Spleen (tissue), 13 donors: ENCODE measurements at places on chromosomes 2 and 18.

- no peaks in the 10 kb centered on the region for H3K36me3 ChIP-seq
- no peaks in the 10 kb centered on the region for H3K4me1 ChIP-seq
- no peak overlapping the region for H3K27ac ChIP-seq
- DNase-seq: no peak
- no peak overlapping the region for H3K4me3 ChIP-seq
- H3K27me3 ChIP-seq: no peaks in the 10 kb centered on the region
These were observed 209.0 kb upstream of the VWC2L start for GRCh38 chr2:214201892-214202291.

- no peak overlapping the region for H3K4me3 ChIP-seq
- peaks cover 12% of the 10 kb centered on the region for H3K4me1 ChIP-seq
- H3K27me3 ChIP-seq: no peaks in the 10 kb centered on the region
- H3K36me3 ChIP-seq: no peaks in the 10 kb centered on the region
- no peak for DNase-seq
These were observed 190.4 kb downstream of the FMNL2 start for GRCh38 chr2:152525277-152525838.

- no peak for DNase-seq
- no peaks in the 10 kb centered on the region for H3K4me1 ChIP-seq
- H3K4me3 ChIP-seq: no peak overlapping the region
- no peaks in the 10 kb centered on the region for H3K27me3 ChIP-seq
- H3K36me3 ChIP-seq: no peaks in the 10 kb centered on the region
- no peak overlapping the region for H3K27ac ChIP-seq
These were observed 270.7 kb upstream of the HNMT start for GRCh38 chr2:137693534-137693933.

DNA sequence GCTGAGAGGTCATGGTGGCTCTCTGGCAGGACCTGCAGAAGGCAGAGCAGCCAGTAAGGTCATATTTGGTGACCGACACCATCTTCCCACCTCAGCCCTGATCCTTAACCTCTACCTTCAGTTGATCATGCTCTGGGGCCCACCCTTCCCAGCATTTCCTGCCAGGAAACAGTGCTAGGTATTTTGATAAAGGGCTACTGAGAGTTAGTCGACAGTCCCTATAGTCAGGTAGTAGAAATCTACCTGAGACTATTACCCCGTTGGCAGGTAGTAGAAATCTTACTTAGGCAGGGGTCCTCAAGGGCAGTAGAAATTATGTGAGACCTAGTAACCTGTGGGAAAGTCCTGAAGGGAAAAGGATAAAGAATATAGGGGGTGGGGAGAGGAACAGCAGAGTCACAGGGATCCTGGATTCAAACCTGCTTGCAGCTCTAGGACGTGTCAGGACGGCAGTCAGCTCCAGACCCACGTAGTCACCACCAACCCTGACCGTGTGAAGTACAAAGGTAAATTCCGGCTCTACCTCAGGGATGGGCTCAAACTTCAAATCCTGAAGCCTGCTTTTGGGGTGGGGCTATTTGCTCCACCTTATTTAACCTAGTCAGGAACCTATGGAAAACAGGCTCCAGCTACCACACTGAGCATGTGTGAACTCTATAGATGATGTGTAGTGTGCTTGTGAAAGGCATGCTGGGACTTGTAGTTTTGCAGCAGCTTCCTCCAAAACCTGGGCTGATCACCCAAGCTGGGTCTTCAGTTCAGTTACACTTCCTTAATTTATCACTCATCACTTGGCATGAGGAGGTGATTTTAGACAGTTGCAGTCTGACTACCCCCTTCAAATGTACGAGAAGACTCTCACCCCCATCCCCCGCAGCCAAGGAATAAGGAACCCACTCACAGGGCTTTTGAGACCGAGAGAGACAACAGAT is at the start of gene DQX1:
DQX1 (minus strand) TSS at position 515 of the 932 bp plus-strand sequence; CDS start at position 13, 502 bp downstream.
- no peak within 1 kb of the TSS for H3K4me3 ChIP-seq
- H3K27me3 ChIP-seq: no peaks in the 10 kb centered on the region
- DNase-seq: peak; percentile 55

DNA sequence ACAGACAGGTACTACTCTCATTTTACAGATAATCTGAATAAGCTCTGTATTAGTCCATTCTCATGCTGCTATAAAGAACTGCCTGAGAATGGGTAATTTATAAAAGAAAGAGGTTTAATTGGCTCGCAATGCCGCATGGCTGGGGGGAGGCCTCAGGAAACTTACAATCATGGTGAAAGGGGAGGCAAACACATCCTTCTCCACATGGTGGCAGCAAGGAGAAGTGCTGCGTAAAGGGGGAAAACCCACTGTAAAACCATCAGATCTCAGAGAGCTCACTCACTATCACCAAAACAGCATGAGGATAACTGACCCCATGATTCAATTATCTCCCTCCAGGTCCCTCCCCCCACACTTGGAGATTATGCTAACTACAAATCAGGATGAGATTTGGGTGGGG is 254.4 kb downstream of the KCNE4 start:
- H3K4me3 ChIP-seq: no peak overlapping the region
- DNase-seq: no peak
- no peak overlapping the region for H3K27ac ChIP-seq
- no peaks in the 10 kb centered on the region for H3K36me3 ChIP-seq

GRCh38 chr18:8045884-8046281 is 478.8 kb downstream of the PTPRM start:
- no peak for DNase-seq
- H3K27ac ChIP-seq: no peak overlapping the region
- no peak overlapping the region for H3K4me3 ChIP-seq
- H3K27me3 ChIP-seq: no peaks in the 10 kb centered on the region
- no peaks in the 10 kb centered on the region for H3K36me3 ChIP-seq

DNA sequence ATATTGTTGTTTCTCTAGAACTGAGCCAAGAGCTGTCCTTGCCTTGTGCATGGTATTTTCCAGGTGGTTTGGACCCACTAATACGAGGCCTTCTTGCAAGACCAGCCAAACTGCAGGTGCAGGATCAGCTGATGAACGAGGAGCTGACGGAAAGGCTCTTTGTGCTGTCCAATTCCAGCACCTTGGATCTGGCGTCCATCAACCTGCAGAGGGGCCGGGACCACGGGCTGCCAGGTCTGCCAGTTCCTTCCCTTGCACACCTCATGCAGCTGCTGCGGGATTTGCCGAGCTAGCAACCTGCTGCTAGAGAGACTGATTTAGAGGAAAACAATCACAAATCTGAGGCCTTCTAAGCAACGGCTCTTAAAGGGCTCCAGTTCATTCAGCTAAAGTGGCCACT is 74.5 kb downstream of the TPO start:
- DNase-seq: peak; percentile 73
- no peaks in the 10 kb centered on the region for H3K27me3 ChIP-seq
- no peak overlapping the region for H3K4me3 ChIP-seq
- H3K36me3 ChIP-seq: no peaks in the 10 kb centered on the region
- no peaks in the 10 kb centered on the region for H3K4me1 ChIP-seq

DNA sequence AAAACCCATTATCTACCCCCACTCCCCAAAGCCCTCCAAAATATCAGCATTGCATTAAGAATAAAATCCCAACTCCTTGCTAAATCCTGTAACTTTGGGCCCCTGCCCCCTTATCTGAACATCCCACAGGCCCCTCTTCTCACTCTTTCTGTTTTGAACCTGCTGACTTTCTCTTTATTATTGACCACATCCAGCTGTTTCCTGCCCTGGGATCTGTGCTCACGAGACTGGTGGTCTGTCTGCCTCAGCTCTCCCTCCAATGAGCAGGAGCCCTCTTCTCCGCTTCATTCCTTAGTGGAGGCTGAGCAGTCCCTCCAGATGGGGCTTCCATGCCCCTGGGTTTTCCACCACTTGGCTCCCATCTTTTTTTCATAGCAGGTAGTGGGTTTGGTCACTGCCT is 116.9 kb downstream of the ACKR3 start:
- H3K27me3 ChIP-seq: no peaks in the 10 kb centered on the region
- no peaks in the 10 kb centered on the region for H3K36me3 ChIP-seq
- H3K4me3 ChIP-seq: no peak overlapping the region

DNA sequence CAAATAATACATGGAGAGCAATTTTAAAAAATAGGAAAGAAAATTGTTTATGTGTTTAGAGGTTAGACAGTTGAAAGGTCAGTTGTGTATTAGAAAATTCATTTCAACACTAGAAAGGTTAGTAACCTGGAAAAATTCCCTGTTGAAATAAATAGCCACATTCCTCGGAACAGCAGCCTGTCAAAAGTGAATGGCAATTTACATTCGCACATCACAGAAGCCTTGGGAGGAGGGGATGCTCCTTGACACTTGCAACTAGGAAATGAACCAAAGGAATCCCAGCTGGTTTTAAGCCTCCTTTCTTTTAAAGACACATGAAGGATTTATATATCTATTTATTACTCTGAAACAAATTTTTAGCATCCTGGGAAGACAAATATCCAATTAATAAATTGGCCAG is 653.5 kb upstream of the LRRTM4 start:
- no peaks in the 10 kb centered on the region for H3K27me3 ChIP-seq
- DNase-seq: no peak
- no peaks in the 10 kb centered on the region for H3K36me3 ChIP-seq
- no peak overlapping the region for H3K27ac ChIP-seq

DNA sequence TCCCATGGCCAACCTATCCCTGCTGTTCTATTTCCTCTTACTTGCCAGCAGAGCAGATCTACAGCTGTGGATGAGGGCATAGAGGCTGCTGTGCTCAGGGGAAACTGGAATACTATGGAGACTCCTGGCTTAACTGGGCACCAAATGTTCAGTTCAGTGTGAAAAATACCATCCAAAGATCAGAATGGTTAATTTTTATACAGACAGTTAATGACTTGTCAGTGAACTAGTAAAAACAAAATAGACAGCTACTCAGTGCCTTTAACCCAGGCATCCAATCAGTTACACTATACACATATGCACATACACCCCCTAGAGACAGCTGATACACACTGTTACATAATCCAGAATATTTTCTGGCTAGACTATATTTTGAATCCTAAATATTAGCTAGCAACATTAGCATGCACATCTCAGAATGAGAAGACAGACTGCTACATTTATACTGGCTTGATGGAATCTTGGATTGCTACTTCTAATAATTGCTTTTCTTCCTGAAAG is 59.1 kb upstream of the WIPF1 start:
- peaks cover 7% of the 10 kb centered on the region for H3K4me1 ChIP-seq
- no peak overlapping the region for H3K27ac ChIP-seq
- H3K4me3 ChIP-seq: no peak overlapping the region
- no peaks in the 10 kb centered on the region for H3K36me3 ChIP-seq

- no peak overlapping the region for H3K27ac ChIP-seq
- H3K4me3 ChIP-seq: no peak overlapping the region
- H3K4me1 ChIP-seq: no peaks in the 10 kb centered on the region
- no peaks in the 10 kb centered on the region for H3K27me3 ChIP-seq
These were observed 266.9 kb upstream of the DPP10 start for GRCh38 chr2:114175507-114175906.

DNA sequence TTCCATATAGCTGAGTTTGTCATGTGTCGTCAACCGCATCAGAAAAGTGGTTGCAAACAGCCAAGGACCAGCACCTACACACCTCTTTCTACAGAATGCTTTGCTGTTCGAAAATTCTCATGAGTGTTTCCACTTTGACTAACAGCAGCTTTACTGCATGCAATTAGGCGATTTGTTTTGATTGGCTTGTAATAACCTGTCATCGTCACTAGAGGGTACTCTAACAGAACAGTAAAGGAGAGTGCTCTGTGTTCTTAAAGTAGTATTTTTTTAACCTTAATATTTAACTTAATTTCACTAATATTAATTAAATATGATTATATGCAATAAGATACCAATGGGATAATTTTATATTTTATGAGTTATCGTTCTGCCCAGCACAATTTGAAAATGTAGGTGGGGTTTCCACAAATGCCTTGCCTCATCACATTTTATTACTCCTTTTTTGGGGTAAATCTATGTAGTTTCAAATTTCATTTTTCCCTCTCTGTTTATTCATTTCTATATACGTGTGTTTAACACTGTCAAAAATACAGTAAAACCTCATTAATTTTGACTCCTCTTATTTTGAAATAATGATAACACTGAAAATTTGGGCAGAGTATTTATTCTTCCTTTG is 502.2 kb downstream of the NRXN1 start:
- no peak for DNase-seq
- no peaks in the 10 kb centered on the region for H3K36me3 ChIP-seq
- no peak overlapping the region for H3K4me3 ChIP-seq
- H3K27me3 ChIP-seq: no peaks in the 10 kb centered on the region

- H3K27ac ChIP-seq: peak overlapping the region; percentile 71
- no peak overlapping the region for H3K4me3 ChIP-seq
- DNase-seq: no peak
- no peaks in the 10 kb centered on the region for H3K36me3 ChIP-seq
- H3K4me1 ChIP-seq: peaks cover 56% of the 10 kb centered on the region
These were observed 43.0 kb downstream of the FBXO48 start for GRCh38 chr2:68423966-68424650.

DNA sequence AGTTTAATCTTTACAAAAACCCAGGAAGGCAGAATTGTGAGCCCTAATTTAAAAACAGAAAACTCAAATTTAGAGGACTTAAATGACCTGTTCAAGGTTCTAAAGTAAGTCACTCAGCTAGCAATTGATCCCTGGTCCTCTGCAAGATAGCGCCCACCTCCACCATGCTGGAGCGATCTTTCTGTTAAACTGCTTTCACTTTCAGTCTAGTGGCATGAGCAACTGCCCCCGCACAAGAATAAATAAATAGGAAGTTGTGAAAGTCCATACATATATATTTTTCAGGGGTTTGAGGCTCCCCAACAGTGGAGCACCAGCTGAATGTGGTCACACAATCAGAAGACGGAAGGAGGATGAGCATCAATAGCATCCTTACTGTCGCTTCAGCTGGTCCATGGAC is 217.9 kb downstream of the NAPG start:
- H3K4me3 ChIP-seq: no peak overlapping the region
- H3K27ac ChIP-seq: no peak overlapping the region
- no peaks in the 10 kb centered on the region for H3K27me3 ChIP-seq
